Bronchial epithelial cell (primary cell): ENCODE measurements at places on chromosomes 16 and 17. TPM values are rescaled to one million over a fixed set of nuclear protein-coding genes. Genes with fewer than 3 reads are reported as not detected.
A peak's percentile ranks its signal among the peaks of the same experiment; 100 is the strongest.

GRCh38 chr17:55784666-55785065 is 33.8 kb downstream of the PCTP start:
- no peak for DNase-seq

GRCh38 chr17:70072546-70073309 is 2.3 kb upstream of the KCNJ16 start:
- DNase-seq = peak; percentile 4

- no peak for DNase-seq
These were observed 109.1 kb downstream of the RGS9 start for GRCh38 chr17:65246252-65246651.

DNA sequence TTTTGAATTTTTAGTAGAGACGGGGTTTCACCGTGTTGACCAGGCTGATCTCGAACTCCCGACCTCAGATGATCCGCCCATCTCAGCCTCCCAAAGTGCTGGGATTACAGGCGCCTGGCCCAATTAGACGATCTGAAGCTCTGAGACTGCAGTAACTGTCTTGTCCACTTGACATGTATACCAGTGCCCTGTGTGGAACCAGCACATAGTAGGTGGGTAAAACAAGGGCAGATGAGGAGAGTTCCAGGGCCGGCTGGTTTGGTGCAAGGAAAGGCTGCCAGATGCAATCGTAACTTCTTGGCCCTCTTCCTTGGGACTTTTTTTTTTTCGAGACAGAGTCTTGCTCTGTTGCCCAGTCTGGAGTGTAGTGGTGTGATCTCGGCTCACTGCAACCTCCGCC is 3.1 kb downstream of the C17orf113 start:
- no peak for DNase-seq

Gene PIRT
- total RNA-seq = not detected in 2 replicates

Gene ENDOV
- total RNA-seq = 19.5 and 20.6 TPM in 2 replicates

DNA sequence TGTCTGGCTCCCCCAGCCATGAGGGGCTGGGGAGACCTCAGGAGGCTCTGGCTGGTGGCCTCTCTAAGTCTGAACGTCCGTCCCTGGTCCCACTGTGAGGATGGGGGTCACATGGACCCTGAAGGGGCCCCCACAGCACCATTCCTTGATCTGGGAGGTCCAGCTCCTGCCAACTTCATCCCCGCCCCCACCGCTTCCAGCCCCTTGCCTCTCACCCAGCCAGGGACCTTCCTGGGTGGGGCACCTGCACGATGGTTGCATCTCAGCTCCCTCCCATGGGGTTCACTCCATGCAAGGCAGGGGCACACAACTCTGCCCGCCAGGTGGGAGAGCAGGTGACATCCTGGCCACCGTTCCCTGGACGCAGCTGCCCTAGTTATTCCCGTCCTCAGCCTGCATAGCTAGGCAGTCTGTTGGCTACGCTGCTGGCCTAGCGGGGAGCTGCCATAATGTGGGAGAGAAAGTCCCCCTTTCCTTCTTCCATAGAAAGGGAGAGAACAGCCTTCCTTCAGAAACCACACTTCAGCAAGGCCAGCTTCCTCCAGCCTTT is 217.9 kb upstream of the RPL38 start:
- DNase-seq = no peak

- no peak for DNase-seq
These were observed 104.3 kb downstream of the STXBP4 start for GRCh38 chr17:55072898-55073297.

Gene AMZ2
- 107 and 109 TPM in 2 replicates for total RNA-seq

Gene TMEM100
- total RNA-seq = not detected in 2 replicates

DNA sequence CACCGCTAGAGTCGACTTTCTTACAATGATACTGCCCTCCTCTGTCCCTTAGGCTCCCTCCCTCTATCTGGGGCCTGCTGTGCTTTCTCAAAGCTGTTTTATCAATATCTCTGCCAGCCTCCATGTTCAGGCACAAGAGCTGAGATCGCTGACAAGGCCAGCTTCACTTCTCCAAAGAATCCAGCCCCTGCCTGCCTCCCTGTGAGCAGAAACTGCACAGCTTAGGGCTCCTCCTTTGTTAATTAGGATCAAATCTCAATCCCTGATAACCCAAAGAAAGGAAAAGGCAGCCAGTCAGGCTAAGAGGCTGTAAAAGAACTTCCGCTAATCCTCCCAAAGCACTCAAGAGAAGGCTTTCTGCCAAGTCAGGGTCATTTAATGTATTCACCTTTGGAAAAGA is 616.0 kb upstream of the CDH11 start:
- no peak for DNase-seq

GRCh38 chr17:48597528-48597777 is 3.9 kb upstream of the HOXB5 start:
- DNase-seq = no peak

- no peak for DNase-seq
These were observed 263.8 kb downstream of the CDH11 start for GRCh38 chr16:64858076-64858475.

DNA sequence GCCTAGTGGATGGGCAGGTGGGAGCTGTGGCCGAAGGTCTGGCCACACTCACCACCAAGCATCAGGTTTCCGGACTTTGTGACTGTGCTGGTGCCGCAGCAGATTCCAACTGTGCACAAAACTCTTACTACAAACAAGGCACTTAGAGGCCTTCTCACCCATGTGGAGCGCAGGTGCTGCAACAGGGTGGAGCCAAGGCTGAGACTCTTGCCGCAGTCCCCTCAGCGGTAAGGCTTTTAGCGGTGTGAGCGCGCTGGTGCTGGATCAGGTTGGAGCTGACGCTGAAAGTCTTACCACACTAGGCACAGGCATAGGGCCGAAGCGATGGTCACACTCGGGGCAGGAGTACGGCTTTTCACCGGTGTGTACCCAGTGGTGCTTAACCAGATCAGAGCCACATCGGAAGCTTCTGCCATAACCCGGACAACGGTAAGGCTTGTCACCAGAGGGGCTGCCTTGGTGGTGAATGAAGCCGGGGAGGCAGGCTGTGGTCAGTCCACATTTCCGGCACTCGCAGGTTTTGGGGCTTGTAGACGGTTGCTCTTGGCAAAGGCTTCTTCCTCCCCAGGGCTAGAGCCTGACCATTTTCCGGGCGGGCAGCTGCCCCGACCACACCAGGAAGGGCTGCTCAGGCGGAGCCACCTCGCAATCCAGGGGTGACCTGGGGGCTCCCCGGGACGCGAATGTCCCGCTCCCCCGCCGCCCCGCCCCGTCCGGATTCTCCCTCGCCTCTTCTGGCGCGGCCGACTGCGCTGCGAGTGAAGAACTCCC is 1.0 kb upstream of the ARMC5 start:
- peak; percentile 35 for DNase-seq

Gene CRISPLD2
- total RNA-seq = 0.26 and 0.53 TPM in 2 replicates

Gene KRTAP9-4
- not detected in 2 replicates for total RNA-seq

Gene LUC7L
- total RNA-seq = 28.5 and 29.5 TPM in 2 replicates

GRCh38 chr17:72556944-72557826 is 436.4 kb downstream of the SOX9 start:
- peak; percentile 52 for DNase-seq

GRCh38 chr16:79437764-79438751 is 162.5 kb downstream of the MAF start:
- peak; percentile 1 for DNase-seq

- no peak for DNase-seq
These were observed 26.9 kb downstream of the GPT2 start for GRCh38 chr16:46911038-46911437.

DNA sequence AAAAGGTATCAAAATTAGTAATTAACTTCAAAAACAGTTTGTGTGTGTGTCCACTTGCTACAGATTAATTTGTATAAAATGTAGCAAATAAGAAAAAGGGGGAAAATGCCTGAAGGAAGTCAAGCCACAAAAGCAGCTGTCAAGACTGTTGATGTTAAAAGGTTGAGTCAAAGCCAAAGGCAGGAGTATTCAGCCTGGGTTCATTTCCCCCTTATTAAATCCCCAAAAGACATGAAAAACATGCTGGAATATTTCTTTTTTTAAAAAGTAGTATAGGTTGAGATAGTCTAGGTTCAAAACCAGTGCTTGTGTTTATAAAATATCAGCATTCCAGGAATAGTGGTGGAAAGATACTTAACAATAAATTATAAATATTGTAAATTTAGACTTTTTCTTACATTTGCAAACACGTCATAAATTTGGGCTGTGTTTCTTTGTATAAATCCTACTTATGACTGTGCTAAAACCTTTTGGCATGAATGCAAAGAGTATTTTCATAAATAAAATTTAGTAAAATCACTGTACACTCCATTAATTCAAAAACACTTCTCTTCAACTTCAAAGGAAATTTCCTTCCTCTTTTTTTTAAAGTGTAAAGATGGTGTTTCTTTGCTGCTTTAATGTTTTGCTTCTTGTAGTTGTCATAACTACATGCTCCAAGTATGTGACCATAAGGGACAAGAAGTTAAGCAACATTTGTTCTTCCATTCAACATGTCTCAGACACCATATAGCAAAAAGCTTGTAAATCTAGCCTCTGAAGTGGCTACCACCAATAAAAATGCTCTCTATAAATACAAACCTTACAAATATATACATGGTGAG is 72.0 kb downstream of the SKAP1 start:
- DNase-seq = no peak

Gene CACNG4
- not detected in 2 replicates for total RNA-seq

- no peak for DNase-seq
These were observed 11.9 kb upstream of the SLC38A10 start for GRCh38 chr17:81306898-81307510.

DNA sequence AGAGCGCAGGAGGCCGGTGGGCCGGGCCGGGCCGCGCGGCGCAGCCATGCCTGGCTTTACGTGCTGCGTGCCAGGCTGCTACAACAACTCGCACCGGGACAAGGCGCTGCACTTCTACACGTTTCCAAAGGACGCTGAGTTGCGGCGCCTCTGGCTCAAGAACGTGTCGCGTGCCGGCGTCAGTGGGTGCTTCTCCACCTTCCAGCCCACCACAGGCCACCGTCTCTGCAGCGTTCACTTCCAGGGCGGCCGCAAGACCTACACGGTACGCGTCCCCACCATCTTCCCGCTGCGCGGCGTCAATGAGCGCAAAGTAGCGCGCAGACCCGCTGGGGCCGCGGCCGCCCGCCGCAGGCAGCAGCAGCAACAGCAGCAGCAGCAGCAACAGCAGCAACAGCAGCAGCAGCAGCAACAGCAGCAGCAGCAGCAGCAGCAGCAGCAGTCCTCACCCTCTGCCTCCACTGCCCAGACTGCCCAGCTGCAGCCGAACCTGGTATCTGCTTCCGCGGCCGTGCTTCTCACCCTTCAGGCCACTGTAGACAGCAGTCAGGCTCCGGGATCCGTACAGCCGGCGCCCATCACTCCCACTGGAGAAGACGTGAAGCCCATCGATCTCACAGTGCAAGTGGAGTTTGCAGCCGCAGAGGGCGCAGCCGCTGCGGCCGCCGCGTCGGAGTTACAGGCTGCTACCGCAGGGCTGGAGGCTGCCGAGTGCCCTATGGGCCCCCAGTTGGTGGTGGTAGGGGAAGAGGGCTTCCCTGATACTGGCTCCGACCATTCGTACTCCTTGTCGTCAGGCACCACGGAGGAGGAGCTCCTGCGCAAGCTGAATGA is 606 bp downstream of the THAP11 start:
- DNase-seq = no peak

- DNase-seq = no peak
These were observed 1287.8 kb upstream of the CDH8 start for GRCh38 chr16:63323722-63324705.

Gene CDH8
- total RNA-seq = 1.8 and 2.6 TPM in 2 replicates

Gene UBALD2
- total RNA-seq = 3.4 and 7.3 TPM in 2 replicates

Gene TM4SF5
- total RNA-seq = not detected in 2 replicates

DNA sequence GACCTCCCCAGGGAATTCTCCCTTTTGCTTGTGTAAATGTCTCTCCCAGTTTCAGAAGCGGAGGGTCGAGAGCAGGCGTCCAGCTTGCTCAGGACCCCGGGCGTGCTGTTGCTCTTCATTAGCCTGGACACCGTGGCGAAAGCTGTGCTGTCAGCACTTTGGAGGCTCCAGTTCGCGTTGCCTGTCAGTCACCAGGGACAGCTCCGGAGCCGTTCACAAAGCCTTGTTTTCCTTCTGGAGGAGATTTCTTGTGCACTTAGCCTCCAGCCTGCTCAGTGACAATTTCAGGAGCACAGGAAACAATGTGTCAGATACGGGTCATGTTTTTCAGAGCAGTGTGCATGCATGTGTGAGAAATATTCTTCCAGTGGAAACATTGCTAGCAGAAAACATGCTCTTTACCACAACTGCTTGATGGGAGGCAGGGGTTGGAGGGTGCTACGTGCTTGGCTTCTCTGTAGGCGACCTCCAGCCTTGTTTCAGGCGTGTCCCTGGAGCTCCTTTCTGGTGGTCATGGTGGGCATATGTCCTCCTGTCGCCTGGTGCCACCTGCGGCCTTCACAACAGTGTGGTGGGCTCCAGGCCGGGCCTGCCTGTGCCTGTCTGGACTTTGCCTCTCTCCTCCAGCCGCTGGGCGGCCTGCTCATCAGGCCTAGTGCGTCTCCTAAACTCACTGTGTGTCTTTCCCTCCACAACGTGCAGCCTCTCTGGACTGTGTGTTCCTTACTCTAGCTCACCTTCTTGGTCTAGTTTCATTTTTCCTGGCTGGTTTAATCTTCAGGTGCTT is 29.0 kb downstream of the ZNF750 start:
- no peak for DNase-seq

Gene TVP23A
- not detected in 2 replicates for total RNA-seq

- DNase-seq = no peak
These were observed 31.6 kb downstream of the TNFRSF13B start for GRCh38 chr17:16940116-16940881.

GRCh38 chr17:58242171-58242784 is 3.9 kb downstream of the LPO start:
- DNase-seq = peak; percentile 14

Gene TBC1D16
- total RNA-seq = 23.7 and 33.2 TPM in 2 replicates

Gene KRT33A
- 0.13 TPM in 1 of 2 replicates, not detected in the other for total RNA-seq

GRCh38 chr16:71524566-71525553 is 1.4 kb upstream of the CHST4 start:
- DNase-seq = peak; percentile 48

DNA sequence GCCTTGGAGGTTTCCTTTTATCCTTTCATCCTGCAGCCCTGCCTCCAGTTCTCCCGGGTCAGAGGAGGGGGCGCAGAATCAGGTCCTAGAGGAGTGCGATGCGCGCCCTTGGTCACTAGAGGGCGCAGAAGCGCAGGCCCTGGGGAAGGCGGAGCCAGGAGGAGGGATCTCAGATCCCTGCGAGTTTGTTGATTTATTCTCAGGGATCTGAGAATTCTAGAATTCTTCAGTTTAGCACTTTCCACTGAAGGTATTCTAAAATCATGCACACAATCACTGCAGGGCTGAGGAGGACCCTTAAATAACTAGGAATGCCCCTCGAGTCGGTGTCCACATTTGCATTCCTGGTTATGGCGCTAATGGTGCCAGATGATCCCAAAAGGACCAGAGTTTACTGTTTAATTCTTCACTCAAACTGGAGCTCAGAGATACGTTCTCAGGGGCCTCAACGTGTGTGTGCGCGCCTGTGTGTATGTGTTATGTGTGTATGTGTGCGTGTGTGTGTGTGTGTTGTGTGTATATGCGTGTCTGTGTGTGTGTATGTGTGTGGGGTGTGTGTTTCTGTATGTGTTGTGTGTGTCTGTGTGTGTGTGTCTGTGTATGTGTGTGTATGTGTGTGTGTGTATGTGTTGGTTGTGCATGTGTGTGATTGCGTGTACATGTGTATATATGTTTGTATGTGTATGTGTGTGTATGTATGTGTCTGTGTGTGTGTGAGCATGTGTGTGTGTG is 6.9 kb upstream of the ELAC2 start:
- DNase-seq = peak; percentile 35

- no peak for DNase-seq
These were observed 34.6 kb upstream of the SLC5A11 start for GRCh38 chr16:24810951-24811843.

GRCh38 chr16:8376858-8377257 is 213.5 kb downstream of the TMEM114 start:
- no peak for DNase-seq

Gene B3GNT9
- total RNA-seq = 8.7 and 11.4 TPM in 2 replicates

- DNase-seq = no peak
These were observed 117.9 kb downstream of the CPPED1 start for GRCh38 chr16:12685806-12686205.
